ENCODE measurements at places on chromosomes 16 and 17.
A peak's percentile ranks its signal among the peaks of the same experiment; 100 is the strongest.

DNA sequence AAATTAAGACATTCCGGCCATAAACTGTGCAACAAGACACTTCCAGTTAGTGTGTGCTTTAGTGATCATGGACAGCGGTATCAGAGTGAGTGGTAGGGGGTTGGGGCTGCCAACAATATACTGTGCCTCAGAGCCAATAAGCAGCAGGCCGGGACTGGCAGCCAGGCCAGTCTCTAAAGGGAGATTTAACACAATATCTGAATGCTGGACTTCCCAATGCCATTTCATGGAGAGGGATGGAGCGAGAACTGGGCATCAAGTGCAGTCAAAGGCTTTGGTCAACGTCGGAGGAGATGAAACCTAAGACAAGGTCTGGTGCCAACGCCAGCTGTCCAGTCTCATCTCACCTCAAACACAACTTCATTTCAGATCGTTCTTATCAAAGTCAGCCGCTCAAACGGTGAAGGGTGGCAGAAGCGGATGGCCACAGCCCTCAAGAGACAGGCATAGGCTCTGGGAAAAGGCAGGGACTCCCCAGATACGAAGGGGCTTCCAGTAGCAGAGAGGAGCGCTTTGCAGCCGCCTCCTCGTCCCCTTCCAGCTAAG, 935 bp downstream of the USP32 start:
- peak; percentile 9 for DNase-seq

DNA sequence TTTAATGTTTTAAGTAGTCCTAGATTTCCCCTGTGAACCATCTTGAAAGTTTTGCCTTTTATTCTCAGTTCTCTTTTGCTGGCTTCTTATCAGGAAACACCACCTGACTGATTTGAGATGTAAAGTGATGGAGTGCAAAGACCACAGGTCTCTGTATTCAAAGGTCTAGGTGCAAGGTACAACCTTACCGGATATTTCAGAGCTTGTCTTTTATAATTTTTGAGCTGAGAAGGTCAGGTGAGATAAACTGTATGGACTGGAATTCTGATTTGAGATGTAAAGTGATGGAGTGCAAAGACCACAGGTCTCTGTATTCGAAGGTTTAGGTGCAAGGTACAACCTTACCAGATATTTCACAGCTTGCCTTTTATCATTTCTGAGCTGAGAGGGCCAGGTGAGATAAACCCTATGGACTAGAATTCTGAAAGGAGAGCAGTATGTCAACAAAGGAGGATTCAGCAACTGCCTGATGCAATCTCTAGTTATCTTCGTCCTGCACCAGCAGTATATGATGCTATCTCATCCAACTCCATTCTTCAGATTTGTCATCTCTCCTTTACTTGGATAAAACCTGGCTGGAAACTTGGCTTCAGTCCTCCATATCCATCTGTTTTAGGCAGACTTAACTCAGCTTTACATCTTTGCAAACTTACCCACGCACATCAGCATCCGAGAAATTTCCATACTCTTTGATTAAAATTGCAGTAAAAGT, 64.3 kb downstream of the CENPV start:
- no peak for DNase-seq

GRCh38 chr17:2549392-2550211, 37.9 kb upstream of the METTL16 start:
- no peak for DNase-seq

DNA sequence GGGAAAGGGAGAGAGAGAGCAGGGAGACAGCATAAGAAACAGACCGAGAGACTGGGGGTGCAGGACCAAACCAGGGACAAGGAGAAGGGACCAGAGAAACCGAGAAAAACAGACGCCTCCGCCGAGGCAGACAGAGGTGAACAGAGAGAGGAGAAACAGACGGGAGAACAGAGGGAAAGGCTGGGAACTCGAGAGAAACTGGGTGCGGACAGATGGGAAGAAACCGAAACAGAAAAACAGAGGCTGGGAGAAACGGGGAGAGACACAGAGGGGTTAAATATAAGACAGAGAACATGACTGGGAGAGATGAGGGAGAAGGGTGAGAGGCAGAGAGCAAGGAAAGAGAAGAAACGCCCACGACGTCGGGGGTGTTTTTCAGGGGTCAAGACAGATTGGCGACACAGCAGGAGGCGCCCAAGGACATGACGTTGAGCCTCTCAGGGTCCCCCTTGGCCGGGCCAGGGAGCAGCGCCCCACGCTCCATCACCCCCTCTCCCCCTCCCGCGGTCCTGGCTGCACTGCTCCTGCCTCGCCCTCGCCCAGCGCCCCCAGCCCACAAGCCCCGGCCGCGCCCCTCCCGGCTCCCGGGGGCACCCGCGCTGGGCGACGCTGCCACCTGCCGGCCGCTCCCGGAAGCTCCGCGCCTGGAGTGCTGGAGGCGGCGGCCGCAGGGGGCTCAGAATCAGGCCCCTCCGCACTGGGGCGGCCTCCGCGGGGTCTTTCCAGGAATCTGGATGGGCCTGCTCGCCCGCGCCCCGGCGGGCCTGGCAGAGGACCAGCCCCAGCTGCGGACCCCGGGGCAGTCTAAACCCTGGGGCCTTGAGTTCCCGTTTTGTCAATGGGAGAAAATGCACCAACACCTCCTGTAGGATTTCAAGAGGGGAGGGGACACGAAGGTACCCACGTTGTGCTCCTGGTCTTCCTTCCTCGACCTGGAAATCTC, 1.3 kb upstream of the TMEM92 start:
- no peak for DNase-seq
